ENCODE measurements at places on chromosomes 7 and 10.

DNA sequence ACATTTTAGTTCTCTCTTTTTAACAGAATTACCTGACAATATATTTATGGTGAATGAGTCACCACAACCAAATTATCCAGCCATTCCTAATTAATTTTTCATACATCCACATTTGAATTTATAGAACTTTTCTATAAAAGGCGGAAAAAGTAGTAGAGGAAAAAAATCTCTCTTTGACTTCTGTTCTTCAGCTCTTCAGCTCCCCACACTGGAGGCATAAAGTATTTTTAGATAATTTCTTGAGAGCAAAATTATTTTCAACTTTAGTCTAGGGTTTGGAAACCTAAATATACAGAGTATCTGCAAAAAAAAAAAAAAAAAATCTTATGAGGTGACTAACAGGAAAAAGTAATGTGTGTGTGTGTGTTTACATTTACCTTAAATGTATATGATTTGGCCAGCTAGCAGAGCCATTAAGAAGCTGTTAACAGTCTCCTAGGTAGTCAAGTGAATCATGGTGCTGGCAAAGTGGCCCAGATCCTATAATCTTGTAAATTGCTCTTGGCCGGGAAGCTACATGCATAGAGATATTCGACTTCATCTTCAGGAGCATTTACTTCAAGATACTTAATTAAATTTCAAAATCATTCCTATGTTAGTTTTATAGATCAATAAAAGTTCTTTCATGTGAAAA lies 383.1 kb upstream of the STEAP1 start:
- no peak for DNase-seq

GRCh38 chr10:12264204-12264940 lies 68.4 kb downstream of the CDC123 start:
- DNase-seq, result no peak

DNA sequence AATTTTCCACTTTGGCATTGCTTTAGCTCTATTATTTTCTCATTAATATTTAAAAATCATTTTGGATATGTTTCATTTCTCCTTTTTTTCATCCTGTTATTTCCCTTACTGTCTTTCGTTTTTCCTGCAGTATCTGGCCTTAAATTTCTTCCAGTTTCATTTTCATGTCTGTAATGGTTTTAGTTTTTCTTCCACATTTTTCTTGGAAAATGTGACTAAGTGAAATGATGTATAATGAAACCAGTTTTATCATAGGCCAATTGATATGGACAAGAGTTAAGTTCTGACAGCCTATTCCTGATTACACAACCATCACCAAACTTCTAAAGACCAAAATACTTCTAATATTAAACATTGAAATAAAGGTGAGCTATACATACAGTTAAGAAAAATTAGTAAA lies 158.5 kb downstream of the LHFPL3 start:
- DNase-seq, result no peak

- no peak for DNase-seq
Observed at GRCh38 chr7:126689037-126689436, 563.7 kb downstream of the GRM8 start.

GRCh38 chr10:99374526-99374925 lies 45.4 kb downstream of the CNNM1 start:
- DNase-seq, result no peak

DNA sequence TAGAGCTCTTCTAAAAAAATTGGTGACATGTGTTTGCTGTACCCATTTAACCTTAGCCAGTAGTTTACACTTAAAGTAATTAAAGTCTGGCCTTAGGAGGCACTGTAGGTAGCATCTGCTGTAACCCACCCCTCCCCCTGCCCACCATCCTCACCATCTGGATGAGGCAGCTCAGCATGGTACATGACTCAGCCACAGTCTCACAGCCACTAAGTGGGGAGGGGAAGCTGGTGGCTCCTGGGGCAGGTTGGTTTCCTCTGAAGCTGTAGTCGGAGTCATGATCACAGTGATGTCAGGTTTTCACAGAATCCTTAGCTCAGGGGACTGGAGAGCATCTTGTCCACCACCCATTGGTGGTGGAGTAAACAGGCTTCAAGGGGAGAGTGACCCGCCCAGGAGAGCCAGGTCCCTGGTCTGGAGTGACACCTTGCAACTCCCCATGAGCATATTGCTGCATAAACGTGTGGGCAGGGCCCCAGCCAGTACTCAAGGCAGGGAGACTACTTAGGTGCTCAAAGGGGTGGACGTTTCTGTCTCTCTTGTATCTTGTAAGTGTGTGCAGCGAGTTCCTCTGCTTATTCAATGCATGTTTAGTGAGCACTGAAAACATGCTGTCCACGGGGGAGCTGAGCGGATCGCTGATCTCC lies 125.9 kb downstream of the GRK5 start:
- no peak for DNase-seq

DNA sequence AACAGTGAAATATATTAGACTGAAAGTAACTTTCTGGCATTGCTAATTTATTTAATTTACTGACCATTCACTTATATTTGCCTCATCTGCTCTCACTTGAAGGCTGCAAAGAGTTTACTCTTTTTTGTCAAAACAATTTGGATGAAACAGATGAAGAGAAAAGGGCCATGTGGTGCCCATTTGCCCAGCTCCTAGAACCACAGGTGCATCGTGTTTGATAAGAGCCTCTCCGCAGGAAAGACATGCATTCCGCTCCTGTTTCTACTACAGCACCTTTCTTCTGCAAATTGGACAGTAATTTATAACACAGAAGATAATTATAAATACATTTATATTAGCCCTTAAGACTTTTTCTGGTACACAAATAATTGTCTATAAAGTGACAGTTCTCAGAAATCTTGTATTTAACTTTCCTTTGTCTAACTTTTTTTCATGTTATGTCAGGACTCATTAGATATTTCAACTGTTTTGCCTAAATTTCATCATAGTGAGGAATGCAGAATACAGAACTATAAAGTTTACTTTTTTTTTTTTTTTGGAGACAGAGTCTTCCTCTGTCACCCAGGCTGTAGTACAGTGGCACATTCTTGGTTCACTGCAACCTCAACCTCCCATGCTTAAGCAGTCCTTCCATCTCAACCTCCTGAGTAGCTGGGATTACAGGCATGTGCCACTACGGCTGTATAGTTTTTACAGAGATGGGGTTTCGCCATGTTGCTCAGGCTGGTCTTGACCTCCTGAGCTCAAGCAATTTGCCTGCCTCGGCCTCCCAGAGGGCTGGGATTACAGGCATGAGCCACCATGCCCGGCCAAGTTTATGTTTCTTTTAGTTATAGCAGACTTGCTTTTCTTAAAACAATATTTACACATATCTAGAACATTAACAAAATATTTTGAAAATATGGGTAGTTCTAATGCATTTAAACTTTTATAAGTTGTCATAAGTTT lies 869 bp downstream of the LAMB4 start:
- no peak for DNase-seq

GRCh38 chr7:121452389-121452788 lies 56.3 kb upstream of the FAM3C start:
- DNase-seq, result no peak

- no peak for DNase-seq
Observed at GRCh38 chr10:18611168-18611567, 40.2 kb downstream of the NSUN6 start.

GRCh38 chr7:133871757-133872156 lies 255.4 kb upstream of the LRGUK start:
- DNase-seq, result no peak

GRCh38 chr7:8070451-8071180 lies 102.0 kb downstream of the GLCCI1 start:
- DNase-seq, result no peak

- DNase-seq, result no peak
Observed at GRCh38 chr7:77185866-77186265, 13.8 kb downstream of the FGL2 start.

DNA sequence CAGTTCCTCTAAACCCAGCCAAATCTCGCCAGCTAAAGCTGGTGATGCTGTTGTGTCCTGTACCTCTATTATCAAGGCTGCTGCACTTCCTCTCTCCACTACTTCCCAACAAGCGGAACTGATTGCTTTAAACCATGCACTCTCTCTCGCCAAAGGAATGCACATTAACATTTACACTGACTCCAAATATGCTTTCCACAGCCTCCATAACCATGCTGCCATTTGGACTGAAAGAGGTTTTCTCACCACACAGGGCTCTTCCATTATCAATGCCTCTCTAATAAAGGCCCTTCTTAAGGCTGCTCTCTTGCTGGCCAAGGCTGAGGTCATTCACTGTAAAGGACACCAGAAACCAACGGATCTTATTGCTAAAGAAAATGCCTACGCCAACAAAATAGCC lies 11.4 kb upstream of the LRRC61 start:
- no peak for DNase-seq

DNA sequence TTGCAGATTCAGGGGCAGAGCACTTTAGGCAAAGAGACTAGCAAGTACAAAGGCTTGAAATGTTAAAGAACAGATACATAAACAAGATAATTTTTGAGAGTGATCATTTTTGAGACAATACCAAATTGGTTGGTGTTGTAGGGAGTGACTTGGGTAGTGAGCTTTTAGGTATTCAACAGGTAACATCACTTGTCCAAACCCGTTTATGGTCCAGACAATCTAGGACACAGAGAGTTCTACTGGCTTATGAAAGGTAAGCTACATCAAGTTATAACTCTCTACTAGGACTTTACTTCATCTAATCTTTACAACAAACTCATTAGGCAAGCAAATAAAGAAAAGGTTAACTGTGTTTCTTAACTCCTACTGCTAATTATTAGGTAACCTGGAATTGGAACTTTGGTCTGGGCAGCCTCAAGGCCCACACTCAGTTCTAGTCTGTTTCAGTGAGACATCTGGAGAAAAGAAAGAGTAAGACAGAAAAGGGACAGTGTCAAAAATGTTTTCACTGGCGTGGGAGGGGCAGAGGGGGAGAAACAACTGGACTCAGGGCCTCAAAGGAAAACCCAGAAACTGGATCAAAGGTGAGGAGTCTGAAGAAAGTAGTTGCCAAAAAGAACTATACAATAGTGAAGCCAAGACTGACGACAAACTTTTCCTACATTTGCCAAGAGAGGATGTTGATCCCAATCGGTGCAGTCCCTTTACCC lies 39.2 kb downstream of the GNAT3 start:
- DNase-seq, result no peak

DNA sequence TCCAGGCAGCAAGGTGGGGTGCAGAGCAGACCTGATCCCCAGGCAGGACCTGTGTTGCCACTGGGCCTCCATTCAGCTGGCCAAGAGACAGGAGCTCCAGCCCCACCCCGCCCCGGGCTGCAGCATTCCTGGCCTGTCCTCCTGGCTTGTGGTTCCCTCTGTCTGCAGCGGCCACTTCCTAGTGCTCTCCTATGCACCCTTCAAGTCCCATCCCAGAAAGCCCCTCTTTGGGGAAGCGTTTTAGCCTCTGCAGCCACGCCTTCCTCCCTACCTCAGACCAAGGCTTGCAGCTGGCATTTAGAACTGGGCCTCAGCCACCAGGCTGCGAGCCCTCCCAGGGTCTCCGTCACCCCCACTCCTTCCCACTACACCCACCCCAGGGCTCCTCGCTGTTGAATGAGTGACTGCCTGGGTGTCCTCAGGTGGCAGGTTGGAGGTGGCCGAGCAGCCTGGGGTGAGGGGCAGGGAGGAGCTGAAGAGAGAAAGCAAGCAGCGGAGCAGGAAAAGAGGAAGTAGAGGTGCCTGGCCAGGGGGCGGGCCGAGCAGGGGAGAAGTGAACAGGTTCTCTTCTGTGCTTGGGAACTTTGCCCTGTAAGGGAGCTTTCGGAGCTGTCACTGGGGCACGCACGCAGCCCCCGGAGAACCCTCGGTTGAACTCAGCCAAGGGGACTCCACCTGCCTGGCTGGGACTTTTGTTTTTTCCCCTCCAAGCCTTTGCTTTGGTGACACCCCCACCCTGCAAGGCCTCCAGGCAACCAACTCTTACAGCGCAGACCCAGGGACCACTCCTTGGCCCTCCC lies 109.1 kb upstream of the TNRC18 start:
- DNase-seq, result no peak

GRCh38 chr7:5274441-5274840 lies 8.3 kb upstream of the SLC29A4 start:
- DNase-seq, result no peak

- DNase-seq, result no peak
Observed at GRCh38 chr7:151484971-151485707, 34.6 kb downstream of the RHEB start.

GRCh38 chr10:71550628-71551027 lies 153.9 kb downstream of the CDH23 start:
- DNase-seq, result no peak

Measured in cortex of kidney (tissue), 1 donor.